Mammary epithelial cell (primary cell): ENCODE measurements at places on chromosomes 6 and 20.
A peak's percentile ranks its signal among the peaks of the same experiment; 100 is the strongest.

DNA sequence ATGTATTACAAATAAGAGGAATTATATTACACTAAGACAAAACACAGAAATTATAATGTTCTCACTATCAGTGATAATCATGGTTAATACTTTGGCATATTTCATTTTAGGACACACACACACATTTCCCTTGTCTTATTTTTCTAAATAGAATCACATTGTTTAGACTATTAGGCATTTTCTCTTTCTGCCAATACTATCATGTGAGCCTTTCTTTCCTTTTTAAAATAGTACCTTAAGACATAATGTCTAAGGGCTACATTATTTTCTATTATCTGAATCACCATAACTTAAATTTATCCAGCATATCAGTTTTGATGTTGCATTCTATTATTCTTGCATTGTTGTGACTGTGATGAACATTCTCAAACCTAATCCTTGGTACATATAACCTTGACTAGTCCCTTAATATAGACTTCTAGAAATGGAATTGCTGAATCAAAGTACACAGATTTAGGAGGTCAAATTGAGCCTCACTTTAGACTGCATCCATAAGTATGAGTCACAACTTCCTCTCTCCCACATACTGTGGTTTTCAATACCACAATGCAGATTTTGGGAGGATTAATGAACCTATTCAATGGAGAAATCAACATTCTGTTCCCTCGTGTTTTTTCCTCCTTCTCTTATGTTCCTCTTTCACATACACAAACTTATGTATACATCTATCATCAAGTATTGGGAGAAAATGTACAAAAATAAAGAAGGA is 212.6 kb downstream of the MOXD1 start:
- peak; percentile 67 for DNase-seq

DNA sequence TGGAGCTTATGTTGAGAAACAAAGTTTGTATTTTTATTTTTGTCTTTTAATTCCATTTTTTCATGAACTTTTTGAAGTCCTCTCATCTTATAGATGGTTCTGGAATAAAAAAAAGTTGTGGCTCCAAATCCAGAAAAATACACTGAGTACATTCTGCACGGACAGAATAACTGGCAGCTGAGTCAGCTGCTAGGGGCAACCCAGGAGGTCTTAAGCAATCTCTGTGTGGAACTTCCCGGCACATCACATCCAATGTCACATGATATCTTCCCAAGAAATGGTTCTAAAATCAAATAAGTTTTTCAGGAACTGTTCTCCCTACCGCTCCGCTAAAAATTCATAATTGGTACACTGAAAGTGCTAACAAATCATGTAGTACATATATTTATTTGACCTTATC is 29.8 kb downstream of the SLC13A3 start:
- DNase-seq = no peak

- DNase-seq = no peak
Measured at GRCh38 chr6:163836876-163837690, 422.6 kb downstream of the QKI start.

- DNase-seq = no peak
Measured at GRCh38 chr6:31922942-31923341, 4.6 kb upstream of the C2 start.

- no peak for DNase-seq
Measured at GRCh38 chr6:164247106-164247505, 832.6 kb downstream of the QKI start.

DNA sequence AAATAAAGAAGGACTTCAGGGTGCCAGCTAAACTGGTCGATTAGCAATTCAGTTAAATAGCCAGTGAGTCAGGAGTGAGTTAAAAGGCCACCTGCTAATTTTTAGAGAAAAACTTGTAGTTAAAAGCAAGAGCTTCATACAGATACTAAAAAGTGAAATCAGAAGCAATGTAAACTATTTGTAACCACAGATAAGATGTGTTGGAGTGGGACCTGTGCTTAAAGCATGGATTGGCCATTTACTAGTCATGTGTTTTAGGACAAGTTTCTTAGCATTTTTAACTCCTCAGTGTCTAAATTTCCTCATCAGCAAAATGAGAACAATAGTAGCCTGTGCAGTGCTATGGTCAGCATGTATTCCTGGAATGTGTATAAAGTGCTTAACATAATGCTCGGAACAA is 23.8 kb upstream of the HDDC2 start:
- no peak for DNase-seq

GRCh38 chr20:50919567-50919966 is 11.7 kb downstream of the ADNP start:
- peak; percentile 91 for DNase-seq

- no peak for DNase-seq
Measured at GRCh38 chr6:148564494-148565035, 182.3 kb upstream of the UST start.

DNA sequence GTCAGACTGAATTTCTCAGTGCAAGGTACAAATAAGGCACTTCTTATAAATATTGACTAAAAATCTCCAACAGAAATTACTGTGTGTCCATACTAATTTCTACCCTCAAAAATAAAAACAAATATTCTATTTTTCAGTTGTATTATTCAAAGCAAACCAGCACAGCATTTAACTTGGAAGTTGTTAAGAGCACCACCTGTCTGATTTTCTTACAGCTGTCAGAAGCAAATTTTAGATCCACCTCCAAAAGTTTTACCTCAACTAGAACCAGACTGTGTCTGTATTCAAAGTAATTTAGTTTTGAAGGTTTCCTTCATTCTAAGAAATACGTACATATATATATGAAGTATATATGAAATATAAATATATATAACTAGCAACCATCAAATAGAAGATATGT is 1.2 kb downstream of the TRDN start:
- DNase-seq = no peak

DNA sequence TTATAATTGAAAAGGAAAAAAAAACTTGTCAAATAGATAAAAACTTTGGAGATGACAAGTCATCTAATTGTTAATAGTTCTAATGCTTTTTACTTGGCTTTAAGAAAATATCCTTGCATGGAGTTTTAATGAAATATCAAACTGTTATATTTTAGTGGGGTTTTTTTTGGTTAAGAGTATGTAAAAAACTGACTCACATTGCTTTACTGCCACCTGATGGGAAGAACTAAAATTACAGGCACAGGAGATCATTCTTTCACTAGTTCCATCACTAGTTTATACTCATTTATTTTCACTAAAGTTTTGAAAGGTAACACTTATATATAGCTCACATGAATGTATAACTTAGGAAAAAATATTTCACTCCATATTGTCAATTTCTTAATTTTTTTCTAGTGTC is 309.1 kb downstream of the LMBRD1 start:
- DNase-seq = no peak

GRCh38 chr6:90003941-90004340 is 109.7 kb downstream of the GJA10 start:
- no peak for DNase-seq

DNA sequence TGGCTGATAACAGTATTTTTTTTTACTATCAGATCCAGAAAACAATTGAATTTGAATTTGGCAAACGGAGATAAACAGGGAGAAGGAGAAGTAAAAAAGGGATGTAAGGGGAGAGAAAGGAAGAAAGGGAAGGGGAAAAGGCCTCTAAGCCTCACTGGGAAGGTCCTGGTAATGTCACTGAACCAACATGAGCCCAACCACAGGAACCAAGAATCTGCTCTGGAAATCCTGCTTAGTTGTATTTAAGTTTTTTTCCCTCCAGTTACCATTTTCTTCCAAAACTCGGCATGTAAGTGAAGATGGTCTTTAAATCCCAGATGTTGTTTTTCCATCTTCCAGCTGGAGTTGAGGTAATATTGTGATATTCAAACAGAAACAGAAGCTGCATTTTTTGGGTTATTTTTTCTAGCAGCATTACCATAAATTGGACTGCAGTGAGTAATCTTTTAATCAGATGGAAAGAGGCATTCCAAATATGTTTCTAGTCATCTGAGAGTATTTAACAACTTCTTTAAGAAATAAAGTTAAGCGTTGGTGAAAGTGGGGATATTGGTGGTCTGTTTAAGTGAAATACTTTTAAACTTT is 91.1 kb downstream of the TXNDC5 start:
- no peak for DNase-seq

DNA sequence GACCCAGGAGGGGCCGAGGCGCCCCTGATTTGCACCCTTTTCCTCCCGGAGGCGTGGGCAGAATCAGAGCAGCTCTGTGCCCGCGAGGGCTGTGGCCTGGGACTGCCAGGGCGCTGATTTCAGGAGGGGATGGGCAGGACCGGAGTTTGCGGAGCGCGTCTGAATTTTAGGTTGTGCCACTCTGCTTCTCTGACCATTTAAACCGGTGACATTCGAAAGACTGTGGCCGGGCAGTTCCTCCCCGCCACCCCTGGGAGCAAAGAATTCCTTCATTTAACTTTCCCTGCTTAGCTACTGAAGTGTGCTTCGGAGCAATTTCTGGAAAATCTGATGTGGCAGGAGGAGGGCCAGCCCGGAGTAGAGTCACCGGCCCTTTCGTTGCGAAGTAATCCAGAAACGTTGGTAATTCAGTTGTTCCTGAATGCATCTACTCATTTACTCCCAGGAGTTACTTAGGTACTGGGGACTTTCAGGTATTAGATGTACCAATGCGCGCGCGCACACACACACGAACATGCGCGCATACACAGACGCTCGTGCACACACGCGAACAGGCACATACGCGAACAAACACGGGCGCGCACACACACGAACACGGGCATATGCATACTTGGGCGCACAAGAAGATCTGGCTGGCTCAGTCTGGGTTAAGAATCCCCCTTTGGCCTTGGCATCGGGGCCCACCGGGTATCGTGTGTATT is 568 bp downstream of the CCDC170 start:
- peak; percentile 63 for DNase-seq

DNA sequence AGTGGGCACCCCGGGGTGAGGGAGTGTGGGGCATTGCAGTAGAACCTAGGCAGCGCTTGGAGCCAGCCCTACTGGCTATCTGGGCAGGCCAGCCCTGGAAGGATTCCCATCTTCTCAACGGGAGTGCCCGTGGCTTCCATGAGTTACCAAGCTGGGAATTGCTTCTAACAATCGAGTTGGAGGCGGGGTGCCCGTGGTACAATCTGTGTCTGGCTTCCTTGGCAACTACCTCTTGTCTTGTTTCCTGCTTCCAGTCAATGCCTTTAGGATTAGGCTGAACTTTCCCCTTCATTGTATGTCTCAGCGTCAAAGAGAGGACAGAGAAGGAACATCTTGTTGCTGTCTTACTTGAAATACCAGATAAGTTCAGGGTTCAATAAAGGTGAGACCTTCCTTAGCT is 33.3 kb downstream of the PPP1R14C start:
- no peak for DNase-seq

DNA sequence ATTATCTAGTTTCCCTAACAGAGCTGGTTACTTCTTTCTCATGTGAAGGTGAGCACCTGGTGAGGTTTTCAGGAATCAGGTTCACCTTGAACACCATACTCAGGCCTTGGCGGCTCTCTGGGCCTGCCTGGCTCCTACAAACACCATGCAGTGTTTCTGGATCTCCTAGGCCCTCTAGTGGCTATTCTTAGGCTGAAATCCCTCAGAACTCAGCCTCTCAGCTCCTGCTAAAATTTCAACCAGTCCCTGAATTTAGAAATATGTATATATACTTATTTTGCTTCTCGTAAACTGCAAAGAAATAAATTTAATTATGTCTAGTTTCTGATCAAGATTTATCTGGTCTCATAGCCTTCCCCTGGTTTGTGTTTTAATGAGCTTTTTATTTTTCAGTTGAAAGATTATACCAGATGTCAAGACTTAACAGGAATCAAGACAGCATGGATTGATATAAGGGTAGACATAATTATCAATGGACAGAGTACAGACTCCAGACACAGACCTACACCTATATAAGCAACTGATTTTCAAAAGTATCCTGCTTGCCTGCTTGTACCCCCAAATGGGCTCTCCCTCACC is 55.9 kb downstream of the ANKEF1 start:
- peak; percentile 58 for DNase-seq

- no peak for DNase-seq
Measured at GRCh38 chr20:9186396-9186795, 117.5 kb downstream of the PLCB4 start.

GRCh38 chr6:134240665-134241431 is 77.1 kb downstream of the SGK1 start:
- peak; percentile 75 for DNase-seq

- DNase-seq = no peak
Measured at GRCh38 chr6:2147261-2147660, 98.1 kb downstream of the GMDS start.

- DNase-seq = peak; percentile 72
Measured at GRCh38 chr6:129929433-129929832, 68.3 kb upstream of the TMEM244 start.

DNA sequence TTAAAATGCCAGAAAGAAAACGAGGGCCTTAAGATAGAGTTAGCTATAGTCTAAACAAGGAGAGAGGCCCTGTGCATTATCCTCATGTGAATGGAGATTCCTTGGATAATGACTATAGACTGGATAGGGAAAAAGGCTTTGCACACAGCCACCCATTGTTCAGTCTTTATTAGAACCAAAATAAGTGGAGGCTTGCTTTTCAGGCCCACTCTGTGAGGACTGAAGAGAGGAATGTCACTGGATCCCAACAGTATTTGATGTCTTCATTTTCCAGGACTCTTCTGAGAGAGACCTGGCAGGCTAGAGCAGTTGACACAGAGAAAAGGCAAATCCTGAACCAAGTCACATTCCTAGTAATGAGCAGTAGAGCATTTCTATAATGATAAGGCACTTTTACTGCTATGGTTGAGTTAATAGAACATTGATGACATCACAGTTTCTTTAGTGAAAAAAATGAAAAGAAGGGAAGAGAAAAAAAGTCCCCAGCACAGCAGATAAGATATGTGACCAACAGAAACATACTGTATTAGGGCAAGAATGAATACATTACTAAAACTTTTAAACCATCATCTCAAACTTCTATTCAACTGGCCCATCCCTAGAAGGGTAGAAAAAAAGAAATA is 315.1 kb downstream of the EPHA7 start:
- DNase-seq = no peak

DNA sequence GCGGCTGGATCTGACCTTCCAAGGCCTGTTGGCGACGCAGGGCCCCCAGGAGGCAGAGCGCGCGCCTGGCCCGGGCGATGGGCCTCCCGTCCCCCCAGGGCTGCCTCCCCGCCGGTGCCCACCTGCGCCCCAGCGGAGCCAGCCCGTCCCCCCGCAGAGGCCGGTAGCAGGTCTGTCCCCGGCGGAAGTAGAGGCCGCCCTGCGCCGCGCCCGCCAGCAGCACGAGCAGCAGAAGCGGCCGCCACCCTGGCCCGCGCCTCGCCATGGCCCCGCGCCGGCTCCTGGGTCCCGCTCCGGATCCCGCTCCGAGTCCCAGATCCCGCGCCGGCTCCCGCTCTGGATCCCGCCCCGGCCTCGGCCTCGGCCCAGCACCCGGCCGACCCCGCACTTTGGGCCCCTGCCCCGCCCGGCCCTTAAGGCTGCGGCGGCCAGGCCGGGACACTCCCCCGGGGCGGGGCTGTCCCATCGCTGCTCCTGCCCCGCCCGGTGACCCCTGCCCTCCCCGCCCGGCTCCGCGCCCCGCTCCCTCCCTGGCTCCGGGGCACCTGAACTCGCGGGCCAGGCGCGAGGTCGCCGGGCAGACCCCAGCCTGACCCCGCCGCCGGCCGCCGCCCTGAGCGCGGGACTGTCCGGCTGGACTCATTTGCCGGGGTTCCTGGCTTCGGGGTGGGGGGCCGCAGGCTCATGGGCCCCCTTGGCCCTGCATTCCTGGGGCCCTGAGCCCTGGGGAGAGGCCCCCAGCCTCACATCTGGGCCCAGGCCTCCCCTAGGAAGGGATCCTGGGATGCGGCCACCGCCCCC is at the start of gene CTSZ:
TSS of gene CTSZ (minus strand) at position 391 of the 801 bp plus-strand sequence. CDS start at position 265, 126 bp downstream.
- DNase-seq = peak; percentile 13
